Activated CD4-positive, alpha-beta memory T cell treated with anti-CD3 and anti-CD28 coated beads for 36 hours (primary cell): ENCODE measurements at places on chromosomes 13 and 19.

GRCh38 chr13:101415358-101416174 lies 742 bp downstream of the NALCN start:
- DNase-seq = no peak

GRCh38 chr13:94269557-94269956 lies 209.9 kb downstream of the DCT start:
- no peak for DNase-seq

- DNase-seq = peak; percentile 79
Measured at GRCh38 chr13:48562296-48563066, 29.6 kb upstream of the RCBTB2 start.

- no peak for DNase-seq
Measured at GRCh38 chr13:73142071-73142470, 83.3 kb downstream of the KLF5 start.

DNA sequence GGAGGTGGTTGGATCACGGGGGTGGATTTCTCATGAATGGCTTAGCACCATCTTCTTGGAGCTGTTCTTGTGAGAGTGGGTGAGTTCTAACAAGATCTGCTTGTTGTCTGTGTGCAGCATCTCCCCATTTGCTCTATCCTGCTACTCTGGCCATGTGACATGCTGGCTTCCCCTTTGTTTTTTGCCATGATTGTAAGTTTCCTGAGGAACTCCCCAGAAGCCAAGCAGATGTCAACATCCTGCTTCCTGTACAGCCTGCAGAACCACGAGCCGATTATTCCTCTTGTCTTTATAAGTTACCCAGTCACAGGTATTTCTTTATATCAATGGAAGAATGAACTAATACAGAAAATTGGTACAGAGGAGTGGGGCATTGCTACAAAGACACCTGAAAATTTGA lies 2.3 kb upstream of the SIGLEC12 start:
- DNase-seq = no peak

- no peak for DNase-seq
Measured at GRCh38 chr13:76027131-76027530, 391.0 kb downstream of the LMO7 start.

GRCh38 chr19:48533770-48534169 lies 18.2 kb upstream of the SULT2B1 start:
- no peak for DNase-seq

- DNase-seq = peak; percentile 50
Measured at GRCh38 chr13:114065926-114066774, 66.3 kb downstream of the RASA3 start.

- DNase-seq = no peak
Measured at GRCh38 chr13:104106705-104107393, 1040.6 kb upstream of the SLC10A2 start.

- DNase-seq = no peak
Measured at GRCh38 chr19:2546128-2547032, 70.5 kb downstream of the GADD45B start.

DNA sequence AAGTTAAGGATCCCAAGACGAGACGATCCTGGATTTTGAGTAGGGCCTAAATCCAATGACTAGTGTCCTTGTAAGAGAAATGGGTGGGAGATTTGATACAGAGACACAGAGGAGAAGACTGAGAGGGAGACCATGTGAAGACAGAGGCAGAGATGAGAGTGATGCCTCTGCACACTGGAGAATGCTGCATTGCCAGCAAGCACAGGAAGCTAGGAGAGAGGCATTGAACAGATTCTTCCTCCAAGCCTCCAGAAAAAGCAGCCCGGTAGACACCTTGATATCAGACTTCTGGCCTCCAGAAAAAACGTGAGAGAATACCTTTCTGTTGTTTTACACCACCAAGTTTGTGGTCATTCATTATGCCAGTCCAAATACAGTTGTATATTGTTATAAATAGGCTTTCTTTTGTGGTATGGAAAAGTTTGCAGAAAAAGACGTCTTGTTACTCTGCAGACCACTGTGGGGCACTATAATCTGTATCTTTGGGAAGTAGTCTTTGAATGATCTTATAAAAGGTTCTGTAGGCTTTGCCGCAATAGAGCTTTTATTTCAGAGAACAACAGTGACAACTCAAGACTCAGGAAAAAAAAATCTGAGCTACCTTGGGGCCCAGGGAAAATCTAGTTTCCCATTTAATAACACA lies 17.9 kb upstream of the RFC3 start:
- DNase-seq = no peak

GRCh38 chr13:70203661-70204229 lies 95.5 kb upstream of the KLHL1 start:
- DNase-seq = no peak

DNA sequence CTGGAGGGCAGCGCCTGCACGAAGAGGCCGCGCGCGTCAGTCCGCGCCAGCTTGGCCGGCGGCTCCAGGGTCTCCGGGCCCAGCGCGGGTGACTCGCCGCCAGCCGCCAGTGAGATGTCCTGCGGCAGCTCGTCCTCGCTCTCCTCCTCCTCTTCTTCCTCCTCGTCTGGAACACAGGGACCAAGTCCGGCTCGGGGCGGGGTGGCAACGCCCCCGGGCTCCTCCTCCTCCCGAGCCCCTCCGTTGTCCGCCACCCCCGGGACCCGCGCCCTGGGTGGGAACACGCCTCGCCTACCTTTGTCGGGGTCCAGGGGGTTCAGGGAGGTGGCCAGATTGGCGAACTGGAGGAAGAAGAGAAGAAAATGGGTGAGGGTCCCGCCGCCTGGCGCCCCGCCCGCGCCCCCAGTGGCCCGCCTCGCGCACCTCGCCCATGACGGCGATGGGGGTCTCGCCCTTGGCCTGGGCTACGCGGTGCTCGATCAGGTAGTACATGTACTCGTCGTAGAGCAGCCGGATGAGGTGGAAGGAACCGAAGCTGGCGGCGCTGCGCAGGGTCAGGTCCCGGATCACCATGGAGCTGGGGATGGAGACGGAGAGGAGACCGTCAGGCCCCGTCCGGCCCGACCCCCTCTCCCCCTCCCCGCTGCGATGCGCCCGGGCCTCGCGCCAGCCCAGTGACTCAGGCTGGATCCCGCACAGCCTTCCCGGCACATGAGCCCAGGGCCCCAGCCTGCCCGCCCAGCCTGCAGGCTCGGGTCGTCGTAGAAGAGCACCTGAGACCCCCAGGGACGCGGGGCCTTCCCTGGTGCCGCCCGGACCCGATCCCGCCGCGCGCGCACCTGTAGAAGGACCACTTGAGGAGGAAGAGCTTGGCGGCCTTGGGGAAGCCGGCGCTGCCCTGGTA lies 10.6 kb downstream of the DCAF15 start:
- no peak for DNase-seq

DNA sequence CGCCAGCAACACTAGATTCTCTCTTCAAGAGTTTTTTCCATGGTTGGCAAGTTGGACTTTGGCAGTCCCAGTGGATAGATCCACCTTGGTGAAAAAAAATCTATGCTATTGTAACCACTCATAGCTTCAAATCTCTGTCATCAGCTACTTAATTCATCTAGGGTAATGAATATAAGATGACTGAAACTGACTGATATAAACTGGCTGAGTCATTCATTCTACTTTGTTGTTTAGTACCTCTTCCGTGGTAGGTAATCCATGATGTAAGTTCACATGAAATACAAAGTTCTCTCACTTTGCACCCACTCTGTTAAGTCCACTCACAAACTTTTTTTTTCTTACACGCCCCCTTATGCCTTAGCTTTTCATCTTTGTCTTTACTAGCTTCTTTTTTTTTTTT lies 1381.5 kb downstream of the SLITRK5 start:
- no peak for DNase-seq

DNA sequence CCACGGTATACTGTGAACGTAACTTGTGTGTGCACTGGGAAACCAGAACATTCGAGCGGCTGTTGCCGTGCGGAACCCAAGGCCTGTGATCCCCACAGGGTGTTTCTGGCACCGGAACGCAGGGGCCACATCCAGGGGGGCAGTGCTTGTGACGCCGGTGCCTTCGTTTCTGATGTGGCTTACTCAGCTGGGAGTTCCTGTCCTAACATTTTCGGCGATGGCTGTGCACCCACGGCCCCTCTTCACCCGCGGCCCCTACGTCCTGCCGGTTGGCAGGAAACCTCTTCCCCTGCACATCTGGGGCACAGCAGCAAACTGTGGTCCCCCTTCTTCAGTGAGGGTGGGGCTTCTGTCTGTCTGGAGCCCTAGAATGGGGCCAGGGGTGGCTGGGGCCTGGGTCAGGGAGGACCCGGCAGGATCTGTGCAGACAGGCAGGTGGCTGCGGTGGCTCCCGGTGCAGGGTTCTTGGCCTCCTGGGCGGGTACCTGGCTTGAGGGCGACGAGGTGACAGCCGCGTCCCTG lies 26.2 kb downstream of the CSNK1G2 start:
- DNase-seq = peak; percentile 57

- DNase-seq = peak; percentile 79
Measured at GRCh38 chr19:32976223-32976805, 4.3 kb downstream of the FAAP24 start.

DNA sequence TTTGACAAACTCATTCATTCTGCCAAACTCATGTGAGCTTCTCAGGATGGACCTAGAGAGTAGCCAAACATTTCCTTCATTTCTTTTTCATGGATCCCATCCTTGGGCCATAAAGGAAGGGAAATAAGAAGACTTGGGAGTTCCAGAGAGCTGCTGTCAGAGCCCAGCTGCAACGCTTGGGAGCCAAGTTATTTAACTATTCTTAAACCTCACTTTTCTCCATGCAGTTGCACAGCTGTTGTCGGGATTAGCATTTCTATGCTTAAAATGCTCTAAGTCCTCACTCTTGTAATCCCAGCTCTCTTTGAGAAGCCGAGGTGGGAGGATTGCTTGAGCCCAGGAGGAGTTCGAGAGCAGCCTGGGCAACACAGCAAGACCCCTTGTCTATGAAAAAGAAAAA lies 11.7 kb upstream of the CASP14 start:
- DNase-seq = no peak
